ENCODE measurements at places on chromosomes 7 and 10. TPM values are rescaled to one million over a fixed set of nuclear protein-coding genes. Genes with fewer than 3 reads are reported as not detected.

Gene CEP41
- total RNA-seq, result 8.6 TPM

DNA sequence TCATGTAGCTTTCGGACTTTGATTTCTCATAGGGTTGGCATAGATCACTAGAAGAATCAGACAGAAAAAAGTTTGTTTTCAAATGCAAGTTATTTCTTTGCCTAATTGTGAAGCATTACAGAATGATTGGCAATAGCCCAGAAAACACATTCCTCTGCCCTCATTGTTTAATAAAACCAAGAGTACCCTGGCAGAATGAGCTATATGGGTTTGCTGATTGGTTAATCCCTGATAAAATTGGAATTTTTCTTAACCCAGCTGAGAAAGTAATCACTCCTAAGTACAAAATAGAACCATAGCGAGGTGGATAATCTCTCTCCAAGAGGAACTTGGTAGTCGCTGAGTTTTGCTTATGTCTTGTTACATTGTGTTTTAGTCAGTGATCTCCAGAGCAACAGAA, 30.9 kb upstream of the CREB5 start:
- DNase-seq, result no peak

GRCh38 chr10:75870039-75870645, 438.7 kb downstream of the LRMDA start:
- no peak for DNase-seq

DNA sequence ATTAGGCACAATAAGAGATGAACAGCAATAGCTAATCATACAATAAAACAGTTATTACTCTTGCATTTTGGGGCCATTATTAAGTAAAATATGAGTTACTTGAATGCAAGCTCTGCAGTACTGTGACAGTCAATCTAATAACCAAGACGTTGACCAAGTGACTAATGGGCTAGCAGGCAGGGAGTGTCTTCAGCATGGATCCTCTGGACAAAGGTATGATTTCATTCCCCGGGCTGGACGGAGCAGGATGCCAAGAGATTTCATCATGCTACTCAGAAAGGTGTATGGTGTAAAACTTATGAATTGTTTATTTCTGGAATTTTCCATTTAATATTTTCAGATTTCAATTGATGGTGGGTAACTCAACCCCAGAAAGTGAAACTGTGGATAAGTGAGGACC, 80.9 kb downstream of the SHH start:
- no peak for DNase-seq

DNA sequence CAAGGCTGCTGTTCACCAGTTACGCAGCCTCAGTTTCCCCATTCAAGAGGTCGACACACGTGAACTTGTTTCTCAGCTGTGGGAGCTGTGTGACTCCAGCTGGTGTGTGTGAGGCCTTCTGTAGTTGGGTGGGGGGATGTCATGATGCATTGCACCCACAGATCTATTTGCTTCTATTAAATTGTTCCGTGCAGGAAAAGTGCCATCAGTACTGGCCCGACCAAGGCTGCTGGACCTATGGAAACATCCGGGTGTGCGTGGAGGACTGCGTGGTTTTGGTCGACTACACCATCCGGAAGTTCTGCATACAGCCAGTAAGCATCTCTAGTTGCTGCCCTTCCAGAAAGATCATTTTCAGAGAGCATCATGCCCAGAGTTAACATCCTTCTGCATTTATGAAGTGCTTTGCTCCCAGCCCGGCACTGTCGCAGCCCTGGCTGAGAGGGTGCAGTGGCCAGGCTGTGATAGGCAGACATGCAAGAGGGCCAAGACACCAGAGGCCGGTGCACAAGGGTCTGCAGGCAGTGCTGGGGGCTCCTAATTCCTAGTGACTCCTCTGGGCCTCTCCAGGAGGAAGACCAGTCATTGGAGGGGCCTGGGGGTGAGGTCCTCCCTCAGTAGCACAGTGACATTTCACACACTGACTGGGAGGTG, 60.2 kb downstream of the MKI67 start:
- DNase-seq, result no peak

DNA sequence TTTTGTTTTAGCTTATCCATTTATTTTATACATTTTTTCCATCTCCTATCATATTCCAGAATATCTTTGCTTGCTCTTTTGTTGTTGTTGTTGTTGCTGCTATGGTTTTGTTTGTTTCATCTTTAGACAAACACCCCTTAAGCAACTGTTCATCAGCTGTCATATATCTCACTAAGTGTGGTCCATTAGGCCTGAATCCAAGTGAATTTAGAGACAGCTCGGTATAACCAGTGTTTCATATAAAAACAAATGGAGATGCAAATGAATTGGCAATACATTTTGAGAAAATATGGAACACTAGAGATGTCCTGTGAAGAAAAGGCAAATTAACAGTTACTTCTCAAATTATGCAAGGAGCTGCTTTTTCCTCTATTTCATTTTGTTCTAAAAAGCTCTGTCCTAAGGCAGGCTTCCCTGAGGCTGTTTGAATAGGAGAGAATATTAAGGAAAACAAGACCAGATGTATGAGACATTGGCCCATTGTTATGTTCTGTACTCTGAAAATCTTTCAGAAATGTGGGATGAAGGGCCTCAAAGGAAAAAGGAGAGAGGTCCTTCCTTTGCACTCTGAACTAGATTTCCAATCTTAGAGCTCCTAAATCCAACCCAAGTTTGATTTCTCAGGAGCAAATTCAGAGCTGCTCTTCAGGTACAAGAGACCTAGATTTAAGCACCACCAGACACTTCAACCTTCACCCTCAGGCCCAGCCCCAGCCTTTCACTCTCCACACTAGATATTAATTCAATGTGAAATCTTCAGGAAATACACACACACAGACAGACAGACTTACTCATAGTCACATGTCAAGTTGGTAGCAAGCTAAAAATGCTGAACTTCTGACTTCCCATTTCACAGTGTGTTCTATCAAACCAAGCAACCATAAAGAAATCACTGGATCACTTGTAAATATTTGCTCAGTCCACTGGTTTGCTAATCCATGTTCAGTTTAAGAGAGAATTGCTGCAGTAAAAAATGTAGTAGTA, 5.4 kb downstream of the TFEC start:
- DNase-seq, result no peak
